ENCODE measurements at places on chromosomes 2 and 18.

GRCh38 chr2:200341376-200341775 is 34.9 kb downstream of the SPATS2L start:
- DNase-seq: no peak

GRCh38 chr2:60883896-60884295 is 2.5 kb downstream of the REL start:
- no peak for DNase-seq

DNA sequence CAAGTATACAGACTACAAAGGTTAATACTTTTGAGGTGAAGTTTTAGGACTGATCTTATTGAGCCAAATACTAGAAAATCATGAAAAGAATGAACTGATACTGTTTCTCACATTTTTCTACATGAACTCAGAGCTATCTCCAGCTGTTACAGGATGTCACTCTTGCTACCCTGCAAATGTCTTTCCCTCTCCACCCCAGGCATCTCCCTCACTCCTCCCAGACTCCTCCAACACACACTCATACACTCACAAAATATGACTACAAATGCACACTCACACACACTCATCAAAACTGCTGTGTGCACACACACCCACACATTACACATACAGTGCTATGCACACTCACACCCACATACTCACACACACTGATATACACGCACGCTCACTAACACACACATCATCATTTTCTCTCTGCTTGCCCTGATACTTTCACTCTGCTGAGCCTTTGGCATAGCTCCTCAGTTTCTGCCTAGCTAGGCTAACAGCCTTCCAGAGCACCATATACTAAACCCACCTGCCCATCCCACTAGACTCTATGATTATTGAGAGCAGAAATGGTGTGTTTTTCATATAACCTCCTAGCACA is 273.3 kb downstream of the CD226 start:
- no peak for DNase-seq

- DNase-seq: no peak
Measured at GRCh38 chr2:170739507-170740046, 24.4 kb downstream of the SP5 start.

DNA sequence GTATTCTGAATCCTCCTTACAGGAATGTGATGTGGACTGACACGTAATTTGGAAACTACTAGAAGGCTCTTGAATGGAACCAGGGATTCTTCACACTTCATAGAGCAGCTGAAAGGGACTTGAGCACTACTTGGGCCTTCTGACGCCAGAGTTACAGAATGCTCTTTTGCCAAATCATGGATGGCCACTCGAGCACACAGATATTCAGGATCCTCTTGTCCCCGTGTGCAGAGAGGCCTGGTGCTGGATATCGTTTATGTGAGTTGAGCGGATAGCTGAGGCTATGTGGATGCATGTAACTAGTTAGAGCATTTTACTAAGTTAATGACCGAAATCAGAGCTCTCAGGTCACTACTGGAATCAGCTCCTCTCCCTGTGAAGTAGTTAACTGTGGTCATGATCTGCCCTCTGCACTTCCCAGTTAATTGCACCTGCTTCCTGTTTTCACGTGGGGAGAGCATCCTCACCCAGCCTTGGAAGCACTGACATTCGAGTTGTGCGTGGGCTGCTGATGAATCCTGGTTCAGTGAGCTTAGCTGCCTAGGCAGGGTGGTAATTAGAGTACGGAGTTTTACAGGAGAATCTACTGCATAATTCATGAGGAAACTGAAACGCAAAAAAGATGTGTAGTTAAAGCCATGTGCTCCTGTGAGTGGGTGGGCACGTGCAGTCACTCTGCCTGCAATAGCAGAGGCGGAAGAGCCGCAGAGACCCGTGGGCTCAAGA is 5.2 kb upstream of the TPO start:
- DNase-seq: no peak

- no peak for DNase-seq
Measured at GRCh38 chr2:60819155-60819862, 62.1 kb upstream of the REL start.

DNA sequence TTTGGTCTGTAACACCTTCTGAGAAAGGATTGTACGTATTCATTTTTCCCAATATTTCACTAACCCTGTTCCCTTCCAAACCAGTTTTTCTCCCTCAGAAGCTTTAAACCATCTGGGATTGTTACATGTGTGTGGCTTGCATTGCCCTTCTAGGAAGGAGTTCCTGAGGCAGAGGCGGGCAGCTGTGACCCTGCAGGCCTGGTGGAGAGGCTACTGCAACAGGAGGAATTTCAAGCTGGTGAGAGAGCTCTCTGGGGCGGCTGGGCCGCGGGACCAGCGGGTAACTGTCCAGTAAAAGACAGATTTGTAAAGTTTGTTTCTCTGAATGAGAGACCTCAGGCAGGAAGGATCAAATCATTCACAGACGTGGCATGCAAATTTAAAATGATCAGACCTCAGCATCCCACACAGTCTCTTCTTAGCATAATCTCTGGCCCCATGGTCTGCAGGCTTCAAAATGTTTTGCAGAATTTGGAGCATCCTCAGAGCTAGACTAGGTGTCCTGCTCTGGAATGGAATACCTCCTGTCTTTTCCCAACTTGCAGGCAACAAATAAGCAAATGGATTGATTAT is 40.2 kb upstream of the GPR17 start:
- DNase-seq: no peak

- no peak for DNase-seq
Measured at GRCh38 chr18:45726603-45727002, 2.6 kb downstream of the SLC14A1 start.

GRCh38 chr18:23964282-23965238 is 50.0 kb upstream of the TTC39C start:
- no peak for DNase-seq

DNA sequence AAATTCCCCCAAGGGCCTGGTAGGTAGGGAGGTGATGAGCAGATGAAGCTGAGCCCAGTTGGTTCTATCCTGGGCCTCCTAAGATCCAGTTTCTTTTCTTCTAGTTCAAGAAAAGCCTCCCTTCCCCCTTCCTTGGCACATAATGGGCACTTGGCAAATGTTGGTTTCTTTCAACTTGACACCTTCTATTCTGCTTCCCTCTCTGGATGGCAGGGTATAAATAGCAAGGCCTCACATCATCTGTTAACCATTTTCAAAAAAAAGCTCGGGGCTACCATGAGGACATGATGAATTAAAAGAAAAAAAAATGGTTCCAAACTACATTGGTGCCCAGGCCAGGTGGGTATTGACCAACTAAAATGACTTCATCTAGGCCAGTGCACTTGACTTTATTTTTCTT is 29.9 kb downstream of the CTAGE1 start:
- DNase-seq: no peak

- DNase-seq: no peak
Measured at GRCh38 chr2:73333564-73333963, 40.2 kb upstream of the EGR4 start.

DNA sequence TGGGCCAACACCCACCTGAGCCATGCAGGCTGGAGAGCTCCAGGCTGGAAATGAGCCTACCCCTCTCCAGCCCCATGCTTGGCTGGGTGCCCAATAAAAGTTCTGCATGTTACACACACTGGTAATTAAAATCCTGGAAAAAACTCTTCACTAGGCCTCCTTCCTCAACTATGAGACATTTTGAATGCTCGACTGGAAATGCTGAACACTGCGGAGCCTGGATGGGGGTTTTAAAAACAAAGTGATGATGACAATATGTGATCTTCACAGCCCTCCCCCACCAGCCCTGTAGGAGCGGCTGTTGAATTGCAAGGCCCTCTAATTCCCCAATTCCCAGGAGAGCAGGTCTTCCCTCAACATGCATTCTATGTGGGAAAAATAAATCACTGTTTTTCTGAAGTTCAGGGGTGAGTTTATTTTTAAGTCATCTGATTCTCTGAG is 179.2 kb downstream of the TTC32 start:
- no peak for DNase-seq
